Aorta (tissue), 5 donors: ENCODE measurements at places on chromosomes 7 and 10. TPM values are rescaled to one million over a fixed set of nuclear protein-coding genes. Genes with fewer than 3 reads are reported as not detected.

Gene MICALL2
- total RNA-seq, result 70.3 TPM

Gene CELF2
- total RNA-seq, result 52.6 TPM

Gene PPP1R3C
- total RNA-seq, result 94.6 TPM

Gene SLC18A3
- total RNA-seq, result not detected

Gene INSYN2A
- not detected for total RNA-seq

Gene ADAMTS14
- 2.4 TPM for total RNA-seq

Gene LRRC18
- not detected for total RNA-seq

Gene ZNF92
- total RNA-seq, result 8.0 TPM

Gene MYO1G
- 21.3 TPM for total RNA-seq

Gene AMZ1
- 2.0 TPM for total RNA-seq

Gene TMEM178B
- total RNA-seq, result 0.42 TPM

Gene FZD8
- 8.2 TPM for total RNA-seq

Gene IGFBP1
- total RNA-seq, result not detected

DNA sequence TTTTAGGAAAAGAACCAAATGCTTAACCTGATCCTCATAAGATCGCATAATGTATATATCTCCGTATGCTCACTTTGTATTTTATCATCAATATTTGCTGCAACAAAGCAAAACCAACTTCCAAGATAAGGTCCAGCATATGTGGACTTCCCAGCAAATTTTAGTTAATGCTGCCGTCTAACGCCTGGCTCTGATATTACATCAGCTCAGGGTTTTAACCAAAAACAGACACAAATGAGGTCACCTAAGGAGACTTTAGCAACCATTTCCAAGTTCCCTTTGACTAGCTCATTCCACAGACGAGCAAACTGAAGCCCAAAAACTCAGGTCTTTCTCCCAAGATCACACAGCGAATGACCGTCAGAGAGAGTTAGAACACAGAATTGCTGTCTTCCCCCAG, 59.4 kb upstream of the UCN3 start:
- no peak for DNase-seq
- H3K4me3 ChIP-seq, result no peak overlapping the region
- H3K27me3 ChIP-seq, result no peaks in the 10 kb centered on the region

DNA sequence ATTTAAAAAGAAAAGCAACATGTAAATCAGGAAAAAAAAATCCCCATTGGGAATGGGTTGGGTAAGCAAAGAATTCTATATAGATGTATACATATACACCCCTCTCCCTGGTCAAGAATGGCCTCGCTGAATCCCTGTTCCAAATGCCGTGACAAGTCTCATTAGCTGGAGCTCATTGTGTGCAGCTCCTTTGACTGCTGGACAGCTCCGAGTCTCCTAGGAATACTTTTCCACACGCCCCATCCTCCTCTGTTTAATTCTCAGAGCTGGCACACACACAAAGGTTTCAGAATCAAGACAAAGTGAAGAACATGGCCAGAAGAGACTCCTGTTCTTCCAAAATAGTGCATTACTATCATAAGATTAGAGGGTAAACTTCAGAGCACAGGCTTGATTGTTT, 130.9 kb upstream of the MKLN1 start:
- DNase-seq, result no peak
- no peak overlapping the region for H3K27ac ChIP-seq
- H3K4me3 ChIP-seq, result no peak overlapping the region
- H3K27me3 ChIP-seq, result no peaks in the 10 kb centered on the region

GRCh38 chr7:11298220-11298619, 324.5 kb downstream of the PHF14 start:
- H3K36me3 ChIP-seq, result no peaks in the 10 kb centered on the region
- no peak for DNase-seq
- H3K27me3 ChIP-seq, result no peaks in the 10 kb centered on the region
- H3K4me1 ChIP-seq, result no peaks in the 10 kb centered on the region
- H3K27ac ChIP-seq, result no peak overlapping the region

- no peak overlapping the region for H3K4me3 ChIP-seq
- no peaks in the 10 kb centered on the region for H3K36me3 ChIP-seq
- H3K27me3 ChIP-seq, result no peaks in the 10 kb centered on the region
- DNase-seq, result no peak
- H3K27ac ChIP-seq, result no peak overlapping the region
Measured at GRCh38 chr7:130150587-130150986, 54.6 kb downstream of the TMEM209 start.

GRCh38 chr10:5094265-5095205, at the start of gene AKR1C3:
Gene AKR1C3, plus strand, starts transcription at chr10:5094414. Its CDS starts 31 bp downstream, at chr10:5094445.
- H3K27ac ChIP-seq, result peak within 1 kb of the TSS; percentile 87
- no peaks in the 10 kb centered on the region for H3K4me1 ChIP-seq
- DNase-seq, result no peak
- H3K36me3 ChIP-seq, result peaks cover 5% of the 10 kb centered on the region

DNA sequence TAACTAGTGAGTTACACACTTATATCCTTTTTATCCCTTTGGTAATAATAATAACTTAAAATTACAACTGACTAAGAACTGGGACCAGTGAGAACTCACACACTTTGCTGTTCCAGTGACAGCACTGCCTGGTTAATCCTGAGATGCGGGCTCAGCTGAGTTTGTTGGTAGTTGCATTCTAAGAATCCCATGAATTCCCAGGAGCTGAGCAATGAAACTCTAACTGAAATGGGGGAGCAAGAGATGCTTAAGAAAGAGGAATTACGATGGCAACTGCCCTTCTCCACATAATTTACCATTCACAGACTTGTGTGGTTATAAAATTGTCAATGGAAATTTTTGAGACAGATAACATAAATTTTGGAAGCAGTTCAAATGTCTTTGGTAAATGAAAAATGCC, 659.4 kb downstream of the MAGI2 start:
- H3K27me3 ChIP-seq, result no peaks in the 10 kb centered on the region
- no peaks in the 10 kb centered on the region for H3K4me1 ChIP-seq
- no peaks in the 10 kb centered on the region for H3K36me3 ChIP-seq
- DNase-seq, result no peak

- no peak overlapping the region for H3K4me3 ChIP-seq
- H3K27me3 ChIP-seq, result no peaks in the 10 kb centered on the region
- no peaks in the 10 kb centered on the region for H3K4me1 ChIP-seq
- no peaks in the 10 kb centered on the region for H3K36me3 ChIP-seq
Measured at GRCh38 chr10:42952349-42952748, 124.5 kb upstream of the RET start.

- peaks cover 9% of the 10 kb centered on the region for H3K36me3 ChIP-seq
- DNase-seq, result no peak
- H3K4me1 ChIP-seq, result no peaks in the 10 kb centered on the region
- no peaks in the 10 kb centered on the region for H3K27me3 ChIP-seq
- H3K27ac ChIP-seq, result no peak overlapping the region
- H3K4me3 ChIP-seq, result no peak overlapping the region
Measured at GRCh38 chr7:96127746-96128145, 194.2 kb downstream of the SLC25A13 start.

DNA sequence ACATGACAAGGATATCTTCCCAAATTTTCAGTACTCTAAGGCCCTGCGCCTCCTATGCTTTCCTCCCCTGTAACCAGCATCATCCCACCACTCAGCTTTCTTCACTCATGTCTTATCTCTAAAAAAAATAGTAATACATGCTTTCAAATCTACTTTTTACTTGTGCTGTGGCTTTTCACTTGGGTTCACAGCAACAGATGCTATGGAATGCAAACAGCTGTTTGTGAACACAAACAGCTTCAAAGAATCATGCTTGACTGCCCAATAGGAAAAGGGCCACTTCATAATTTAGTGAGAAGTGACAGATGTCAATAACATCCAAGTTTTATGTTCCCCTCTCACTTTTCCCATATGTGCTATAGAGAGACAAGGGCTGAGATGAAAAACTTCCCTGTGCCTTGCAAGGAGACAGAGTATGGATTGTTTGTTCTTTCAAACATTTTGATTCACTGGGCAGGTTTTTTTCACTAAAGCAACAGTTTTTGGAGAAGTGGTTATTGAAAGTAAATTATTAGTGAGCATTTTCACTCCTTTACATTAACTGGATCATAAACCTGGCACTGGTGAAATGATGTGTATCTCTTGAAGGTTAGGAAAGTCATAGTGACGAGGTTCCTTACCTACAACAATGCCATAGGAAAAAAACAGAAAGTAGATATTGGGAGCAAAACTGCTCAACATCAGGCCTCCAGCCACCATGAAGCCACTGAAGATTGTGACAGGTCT, 37.3 kb downstream of the SLC16A9 start:
- no peak for DNase-seq
- H3K27ac ChIP-seq, result no peak overlapping the region
- no peaks in the 10 kb centered on the region for H3K4me1 ChIP-seq
- no peaks in the 10 kb centered on the region for H3K27me3 ChIP-seq

DNA sequence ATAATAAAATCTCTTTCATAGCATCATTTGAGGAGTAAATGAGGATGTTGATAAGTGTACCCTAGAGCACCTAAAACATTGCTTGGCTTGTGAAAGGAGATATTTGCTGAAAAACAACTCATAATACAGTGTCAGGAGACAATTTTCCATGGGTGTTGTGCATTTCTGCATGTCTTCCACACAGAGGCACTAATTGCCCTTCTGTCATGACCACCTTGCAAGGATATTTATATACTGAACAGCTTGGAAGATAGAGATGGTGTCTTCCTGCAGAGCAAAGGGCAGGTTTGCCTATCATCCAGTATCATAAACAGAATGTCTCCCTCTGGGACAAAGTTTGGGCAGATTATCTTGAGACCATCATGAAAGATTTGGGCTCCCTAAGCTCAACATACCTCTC, 495.2 kb upstream of the LRRN3 start:
- H3K4me3 ChIP-seq, result no peak overlapping the region
- H3K27me3 ChIP-seq, result no peaks in the 10 kb centered on the region
- no peaks in the 10 kb centered on the region for H3K36me3 ChIP-seq
- no peaks in the 10 kb centered on the region for H3K4me1 ChIP-seq

GRCh38 chr10:131142517-131143380, 168.8 kb downstream of the TCERG1L start:
- no peak overlapping the region for H3K27ac ChIP-seq
- no peaks in the 10 kb centered on the region for H3K36me3 ChIP-seq
- H3K27me3 ChIP-seq, result no peaks in the 10 kb centered on the region
- H3K4me1 ChIP-seq, result no peaks in the 10 kb centered on the region
- DNase-seq, result no peak

DNA sequence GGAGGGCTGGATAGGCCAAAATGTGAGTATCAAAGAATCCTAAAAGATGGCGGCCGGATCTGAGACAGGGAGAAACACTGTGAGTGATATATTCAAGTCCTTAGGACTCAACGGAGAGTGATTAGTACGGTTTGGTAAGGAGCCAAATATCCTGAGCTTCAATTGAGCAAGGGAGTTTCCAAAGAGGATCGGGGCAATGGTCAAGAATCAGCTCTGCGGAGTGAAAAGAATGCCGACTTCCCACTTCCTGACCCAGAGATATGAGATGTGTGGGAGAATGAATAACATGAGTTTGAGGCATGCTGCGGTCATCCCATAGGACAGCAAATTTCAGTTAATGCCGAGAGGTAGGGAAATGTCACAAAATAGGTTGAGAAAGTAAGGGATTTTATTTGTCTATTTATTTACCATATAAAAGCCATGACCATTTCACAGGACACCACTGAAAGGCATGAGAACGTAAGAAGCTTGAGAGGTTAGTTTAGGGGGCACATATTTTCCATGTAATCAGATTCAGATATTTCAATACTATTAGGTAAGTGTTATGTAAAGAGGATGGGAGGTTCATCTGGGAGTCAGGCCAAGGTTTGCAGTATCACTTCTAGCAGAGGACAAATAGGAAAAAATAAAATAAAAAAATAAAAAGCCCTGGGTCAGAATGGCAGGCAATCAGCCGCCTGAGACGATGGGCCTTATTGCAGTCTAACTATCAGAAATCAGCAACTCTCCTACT, 165.6 kb downstream of the HGF start:
- DNase-seq, result no peak
- H3K27ac ChIP-seq, result no peak overlapping the region
- H3K36me3 ChIP-seq, result no peaks in the 10 kb centered on the region
- no peaks in the 10 kb centered on the region for H3K27me3 ChIP-seq

DNA sequence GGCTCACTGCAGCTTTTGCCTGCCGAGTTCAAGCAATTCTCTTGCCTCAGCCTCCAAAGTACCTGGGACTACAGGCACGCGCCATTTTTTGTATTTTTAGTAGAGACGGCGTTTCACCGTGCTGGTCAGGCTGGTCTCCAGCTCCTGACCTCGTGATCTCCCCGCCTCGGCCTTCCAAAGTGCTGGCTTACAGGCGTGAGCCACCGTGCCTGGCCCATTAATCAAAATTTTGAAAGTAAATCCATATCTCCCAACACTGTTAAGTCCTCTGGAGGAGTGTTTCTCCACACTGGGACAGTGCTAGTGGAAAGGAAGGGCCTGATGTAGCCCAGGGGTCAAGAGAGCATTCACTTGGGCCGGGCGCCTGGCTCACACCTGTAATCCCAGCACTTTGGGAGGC, 644.6 kb downstream of the SH2D4B start:
- H3K27ac ChIP-seq, result no peak overlapping the region
- no peak overlapping the region for H3K4me3 ChIP-seq
- DNase-seq, result no peak
- H3K4me1 ChIP-seq, result no peaks in the 10 kb centered on the region

DNA sequence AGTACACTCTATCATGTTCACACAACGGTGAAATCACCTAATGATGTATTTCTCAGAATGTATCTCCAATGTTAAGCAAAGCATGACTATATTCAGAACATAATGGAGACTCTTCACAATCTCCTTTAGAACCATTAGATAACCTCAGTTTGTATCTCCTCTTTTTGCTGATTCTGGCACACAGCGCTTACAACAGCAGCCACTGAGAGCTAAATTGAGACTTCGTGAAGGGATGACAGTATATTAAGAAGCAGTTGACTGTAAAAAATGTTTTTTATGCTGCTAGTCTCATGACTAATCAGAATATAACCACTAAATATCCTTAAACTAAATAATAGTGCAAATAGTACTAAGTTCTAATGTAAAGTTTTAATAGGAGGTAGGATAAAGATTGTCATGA, 46.9 kb downstream of the KMT2E start:
- no peak for DNase-seq
- H3K27ac ChIP-seq, result no peak overlapping the region
- H3K4me3 ChIP-seq, result no peak overlapping the region
- peaks cover 12% of the 10 kb centered on the region for H3K4me1 ChIP-seq

- no peaks in the 10 kb centered on the region for H3K4me1 ChIP-seq
- no peak overlapping the region for H3K27ac ChIP-seq
- no peak overlapping the region for H3K4me3 ChIP-seq
- no peak for DNase-seq
- H3K27me3 ChIP-seq, result no peaks in the 10 kb centered on the region
- no peaks in the 10 kb centered on the region for H3K36me3 ChIP-seq
Measured at GRCh38 chr10:60139798-60140566, 233.6 kb upstream of the CCDC6 start.

GRCh38 chr7:106151459-106152312, 39.6 kb upstream of the SYPL1 start:
- no peak for DNase-seq
- no peak overlapping the region for H3K27ac ChIP-seq
- no peaks in the 10 kb centered on the region for H3K36me3 ChIP-seq
- H3K4me1 ChIP-seq, result no peaks in the 10 kb centered on the region
